ENCODE measurements at places on chromosomes 5 and 9.

- H3K4me3 ChIP-seq: no peak overlapping the region
- DNase-seq: no peak
- peaks cover 4% of the 10 kb centered on the region for H3K36me3 ChIP-seq
- H3K4me1 ChIP-seq: no peaks in the 10 kb centered on the region
These were observed 26.3 kb downstream of the REEP5 start for GRCh38 chr5:112895682-112896081.

- no peak overlapping the region for H3K27ac ChIP-seq
- no peaks in the 10 kb centered on the region for H3K36me3 ChIP-seq
- DNase-seq: no peak
These were observed 225.1 kb downstream of the PIK3R1 start for GRCh38 chr5:68440651-68441050.

DNA sequence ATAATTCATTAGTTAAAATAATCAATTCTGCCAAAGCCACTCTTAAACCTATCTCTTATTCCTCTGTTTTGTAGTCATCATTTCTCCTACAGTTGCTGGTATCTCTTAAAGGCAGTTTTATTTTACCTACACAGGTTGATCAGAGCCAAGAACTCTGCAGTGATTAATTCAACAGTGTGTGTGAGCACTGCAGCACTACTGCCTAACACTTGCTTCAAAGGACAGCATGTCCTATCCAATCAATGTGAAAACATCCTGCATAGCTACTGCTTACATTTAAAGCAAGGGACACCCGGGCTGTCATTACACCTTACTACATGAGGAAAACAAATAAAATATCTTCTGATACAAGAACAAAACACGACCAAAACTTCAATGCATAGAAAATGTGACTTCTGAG lies 45.1 kb upstream of the HK3 start:
- no peak overlapping the region for H3K27ac ChIP-seq
- no peaks in the 10 kb centered on the region for H3K27me3 ChIP-seq
- H3K4me1 ChIP-seq: no peaks in the 10 kb centered on the region
- no peak overlapping the region for H3K4me3 ChIP-seq
- DNase-seq: no peak

GRCh38 chr9:84773022-84773421 lies 103.5 kb downstream of the NTRK2 start:
- no peaks in the 10 kb centered on the region for H3K4me1 ChIP-seq
- H3K36me3 ChIP-seq: no peaks in the 10 kb centered on the region
- H3K27ac ChIP-seq: no peak overlapping the region
- H3K4me3 ChIP-seq: no peak overlapping the region

DNA sequence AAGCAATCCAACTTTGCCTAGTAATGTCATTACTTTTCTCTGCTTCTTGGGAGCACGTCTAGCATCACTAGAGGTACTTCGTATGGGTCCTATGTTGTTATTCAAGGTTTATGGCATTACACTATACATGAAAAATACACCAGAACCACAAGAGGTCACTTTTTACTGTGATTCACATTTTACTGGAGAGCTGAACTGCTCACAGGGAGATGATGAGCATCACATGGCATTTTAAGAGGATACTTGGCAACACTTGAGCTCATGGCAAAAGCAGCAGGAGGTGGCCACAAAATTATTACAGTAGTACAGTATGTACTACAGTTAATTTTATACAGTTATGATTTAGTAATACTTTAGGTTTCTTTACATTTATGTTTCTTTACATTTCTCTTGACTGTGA lies 223.4 kb downstream of the PARP8 start:
- H3K4me3 ChIP-seq: no peak overlapping the region
- no peak for DNase-seq
- H3K27ac ChIP-seq: no peak overlapping the region
- H3K27me3 ChIP-seq: no peaks in the 10 kb centered on the region
- H3K4me1 ChIP-seq: no peaks in the 10 kb centered on the region
- H3K36me3 ChIP-seq: no peaks in the 10 kb centered on the region

DNA sequence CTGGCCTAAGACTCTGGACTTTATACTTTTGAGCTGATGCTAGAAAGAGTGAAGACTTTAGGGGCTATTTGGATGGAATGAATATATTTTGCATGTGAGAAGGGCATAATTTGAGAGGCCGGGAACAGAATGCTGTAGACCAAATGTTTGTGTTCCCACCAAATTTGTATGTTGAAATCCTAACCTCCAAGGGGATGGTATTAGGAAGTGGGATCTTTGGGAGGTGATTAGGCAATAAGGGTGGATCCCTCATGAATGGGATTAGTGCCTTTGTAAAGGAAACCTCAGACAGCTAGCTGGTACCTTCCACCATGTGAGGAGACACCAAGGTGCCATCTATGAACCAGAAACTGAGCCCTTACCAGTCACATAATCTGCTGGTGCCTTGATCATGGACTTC lies 165.1 kb upstream of the S1PR3 start:
- H3K27me3 ChIP-seq: no peaks in the 10 kb centered on the region
- H3K27ac ChIP-seq: no peak overlapping the region
- no peak overlapping the region for H3K4me3 ChIP-seq
- H3K36me3 ChIP-seq: no peaks in the 10 kb centered on the region

GRCh38 chr5:38719916-38720315 lies 125.9 kb upstream of the OSMR start:
- no peaks in the 10 kb centered on the region for H3K27me3 ChIP-seq
- H3K4me1 ChIP-seq: no peaks in the 10 kb centered on the region
- H3K36me3 ChIP-seq: no peaks in the 10 kb centered on the region
- no peak for DNase-seq
- no peak overlapping the region for H3K27ac ChIP-seq
